ENCODE measurements at places on chromosomes 3 and 15.

- DNase-seq, result no peak
These were observed 18.6 kb downstream of the RNU5B-1 start for GRCh38 chr15:65323071-65323511.

DNA sequence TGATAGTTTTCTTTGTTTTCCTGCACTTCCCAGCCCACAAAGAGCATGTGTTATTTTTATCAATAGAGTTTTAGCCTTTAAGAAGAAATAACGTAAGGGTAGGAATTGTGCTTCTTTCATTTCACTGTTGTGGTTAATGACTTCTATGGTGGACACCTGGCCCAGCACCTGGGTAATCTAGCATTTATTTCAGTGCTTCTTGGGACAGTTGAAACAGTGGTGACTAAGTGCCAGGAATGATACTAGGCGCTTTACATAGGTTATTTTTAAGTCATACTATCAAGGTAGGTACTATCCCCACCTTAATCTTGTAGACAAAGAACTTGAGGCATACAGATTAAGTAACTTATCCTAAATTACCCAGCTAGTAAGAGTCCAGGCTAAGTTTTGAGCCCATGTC, 243.8 kb downstream of the SOX2 start:
- DNase-seq, result no peak

- no peak for DNase-seq
These were observed 80.4 kb upstream of the GCNT3 start for GRCh38 chr15:59531066-59531675.

GRCh38 chr3:60758171-60758570, 493.1 kb downstream of the FHIT start:
- no peak for DNase-seq

GRCh38 chr3:186226482-186226881, 117.6 kb upstream of the ETV5 start:
- DNase-seq, result no peak

DNA sequence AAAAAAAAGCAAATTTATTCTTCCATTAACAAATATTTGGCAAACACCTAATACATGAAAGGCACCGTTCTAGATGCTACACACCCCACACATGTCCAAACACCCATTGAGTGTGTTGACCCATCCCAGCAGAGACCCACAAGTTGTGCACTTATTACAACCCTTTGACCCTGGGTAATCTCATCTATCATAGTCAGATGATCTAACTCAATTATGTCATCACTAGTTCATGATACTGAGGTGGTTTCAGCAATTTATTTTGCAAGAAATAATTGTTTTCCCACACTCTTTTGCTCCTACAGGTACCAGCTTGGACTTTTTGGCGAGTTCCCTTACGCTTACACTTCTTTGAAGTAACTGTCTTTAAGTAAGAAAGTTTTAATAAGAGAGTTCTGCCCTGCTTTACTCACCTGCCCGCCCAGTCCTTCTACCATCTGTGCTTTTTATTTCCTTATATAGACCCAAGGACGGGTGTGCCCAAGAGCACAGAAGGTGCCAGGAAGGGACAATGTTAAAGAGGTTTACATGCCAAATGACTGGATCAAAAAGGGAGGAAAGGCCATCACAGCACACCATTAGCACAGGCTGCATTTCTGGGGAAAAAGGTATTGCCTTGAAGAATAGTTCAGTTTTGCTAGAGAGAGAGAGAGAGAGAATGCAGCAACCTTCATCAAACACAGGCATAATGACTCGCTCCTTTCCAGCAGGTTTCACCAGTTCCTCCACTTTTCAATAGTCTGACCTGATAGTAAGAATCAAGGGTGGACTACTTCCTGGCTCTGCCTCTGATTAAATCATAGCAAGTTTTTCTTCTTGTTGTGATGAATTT, 54.5 kb upstream of the ATP11B start:
- no peak for DNase-seq

DNA sequence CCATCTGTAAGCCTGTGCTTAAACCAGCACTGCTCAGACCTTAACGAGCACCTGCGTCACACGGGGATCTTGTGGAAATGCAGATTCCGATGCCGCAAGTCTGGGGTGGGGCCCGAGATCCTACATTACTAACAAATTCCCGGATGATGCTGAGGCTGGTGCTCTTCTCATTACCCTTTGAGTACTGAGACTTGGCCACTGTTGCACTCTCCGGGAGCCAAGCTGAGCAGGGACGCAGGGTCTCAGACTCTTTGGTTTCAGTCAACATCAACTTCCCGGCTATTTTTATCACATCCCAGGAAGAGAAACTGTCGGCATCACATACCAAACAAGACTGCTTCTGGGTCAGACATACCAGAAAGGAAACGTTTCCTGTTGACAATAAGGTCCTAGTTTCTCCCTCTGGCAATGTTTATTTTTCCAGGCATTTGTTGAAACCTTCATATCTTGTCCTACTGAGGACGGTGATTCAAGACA, 276.6 kb downstream of the SHQ1 start:
- no peak for DNase-seq

GRCh38 chr15:43955140-43955539, 128.3 kb downstream of the WDR76 start:
- DNase-seq, result no peak

DNA sequence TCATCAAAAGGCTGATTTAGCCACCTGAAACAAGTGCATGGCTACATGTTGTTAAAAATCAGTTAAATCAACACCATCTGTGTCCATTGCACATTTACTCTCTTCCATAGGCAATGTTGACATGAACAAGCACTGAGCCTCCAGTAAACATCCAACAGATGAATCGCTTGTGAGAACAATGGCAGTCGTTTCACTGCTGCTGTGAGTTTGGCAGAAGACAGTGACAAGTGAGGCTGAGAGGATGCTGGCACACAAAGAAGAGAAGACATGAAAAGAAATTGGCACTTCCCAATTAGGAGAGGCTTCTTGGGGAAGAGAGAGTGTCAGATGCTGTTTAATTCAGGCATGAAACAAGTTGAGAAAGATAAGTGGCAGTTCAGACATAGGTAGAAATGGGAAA, 227.4 kb upstream of the STT3B start:
- DNase-seq, result no peak

DNA sequence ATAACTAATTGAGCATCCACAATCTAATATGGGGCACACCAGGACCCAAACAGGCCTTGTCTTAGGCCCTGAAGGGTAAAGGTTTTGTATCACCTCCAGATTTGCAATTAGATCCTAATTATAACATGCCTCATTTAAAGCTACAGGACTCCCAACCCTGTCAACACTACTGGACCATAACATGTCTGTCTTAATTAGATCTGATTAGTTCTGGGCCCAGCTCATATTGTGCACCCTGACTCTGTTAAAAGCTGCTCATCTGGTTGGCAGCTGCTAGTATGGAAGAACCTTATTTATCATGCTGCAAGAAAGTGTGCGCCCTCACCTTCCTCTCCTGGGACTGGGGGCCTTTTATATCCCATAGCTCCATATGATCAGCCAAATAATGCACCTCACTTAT, 457.8 kb downstream of the ROBO1 start:
- DNase-seq, result no peak

DNA sequence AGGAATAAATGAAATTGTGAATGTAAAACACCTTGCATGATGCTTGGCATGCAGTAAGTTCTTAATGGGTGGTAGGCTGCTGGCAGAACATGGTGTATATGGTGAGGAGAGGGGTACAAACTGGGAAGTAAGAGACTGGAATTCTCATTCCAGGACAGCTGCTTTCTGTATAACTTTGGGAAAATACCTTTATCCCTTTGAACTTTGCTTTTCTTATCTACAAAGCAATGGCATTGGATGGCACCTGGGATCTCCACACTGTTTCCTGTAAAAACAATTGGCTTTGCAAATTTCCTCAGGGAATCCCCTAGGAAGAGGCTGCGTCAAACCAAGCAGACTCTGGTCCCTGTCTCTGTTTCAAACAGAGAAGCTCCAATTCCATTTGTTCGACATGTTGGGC, 100.7 kb upstream of the SLC4A7 start:
- no peak for DNase-seq

DNA sequence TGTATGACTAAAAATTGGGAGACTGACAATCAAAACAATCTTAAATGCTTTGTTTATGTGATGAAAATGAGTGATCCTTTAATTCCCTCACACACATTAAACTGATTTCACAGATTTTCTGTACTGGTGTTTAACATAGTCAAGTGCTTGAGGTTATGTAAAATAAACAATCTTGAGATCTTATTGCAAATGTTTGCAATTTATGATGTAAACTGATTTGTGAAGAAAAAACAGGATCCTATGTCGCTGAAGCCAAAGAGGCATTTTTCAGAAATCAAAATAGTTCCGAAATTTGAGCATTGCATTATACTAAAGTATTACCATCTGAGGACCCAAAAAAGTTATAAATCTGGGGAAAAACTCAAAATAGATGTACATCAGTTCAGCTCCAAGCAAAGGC, 12.7 kb downstream of the SHOX2 start:
- DNase-seq, result no peak

GRCh38 chr3:98262046-98262445, 2.0 kb upstream of the OR5H6 start:
- DNase-seq, result no peak

GRCh38 chr3:64459711-64460110, 228.1 kb downstream of the ADAMTS9 start:
- DNase-seq, result no peak

DNA sequence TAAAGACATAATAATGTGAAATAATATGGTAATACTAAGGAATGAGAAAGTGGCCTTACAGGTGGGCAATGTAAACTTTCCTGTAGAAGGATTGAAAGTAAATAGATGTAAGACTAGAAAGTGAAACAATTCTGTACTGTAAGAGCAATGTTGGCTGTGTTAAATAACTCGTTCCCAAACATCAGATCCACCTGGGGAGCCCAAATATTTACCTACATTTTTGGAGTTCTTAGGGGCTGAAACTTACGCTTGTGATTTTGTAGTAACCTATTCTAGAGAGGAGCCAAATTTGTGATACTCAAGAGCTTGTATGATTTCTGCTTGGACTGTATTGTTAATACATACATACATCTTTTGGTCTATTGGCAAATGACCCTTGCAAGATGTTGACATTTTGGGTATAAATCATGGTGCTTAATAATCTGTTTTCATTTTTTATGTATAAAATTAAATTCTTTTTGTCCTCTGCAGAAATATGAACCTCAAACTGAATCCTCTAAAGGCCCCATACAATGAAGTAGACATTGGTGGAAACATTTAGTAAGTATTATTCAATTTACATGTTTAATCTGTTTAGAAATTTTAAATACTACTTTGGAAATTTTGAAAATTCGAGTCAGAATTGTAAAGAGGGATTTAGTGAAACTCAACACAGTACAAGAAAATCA, 8.5 kb upstream of the CHD2 start:
- no peak for DNase-seq

GRCh38 chr3:151383956-151384355, 597 bp downstream of the P2RY12 start:
- DNase-seq, result no peak

DNA sequence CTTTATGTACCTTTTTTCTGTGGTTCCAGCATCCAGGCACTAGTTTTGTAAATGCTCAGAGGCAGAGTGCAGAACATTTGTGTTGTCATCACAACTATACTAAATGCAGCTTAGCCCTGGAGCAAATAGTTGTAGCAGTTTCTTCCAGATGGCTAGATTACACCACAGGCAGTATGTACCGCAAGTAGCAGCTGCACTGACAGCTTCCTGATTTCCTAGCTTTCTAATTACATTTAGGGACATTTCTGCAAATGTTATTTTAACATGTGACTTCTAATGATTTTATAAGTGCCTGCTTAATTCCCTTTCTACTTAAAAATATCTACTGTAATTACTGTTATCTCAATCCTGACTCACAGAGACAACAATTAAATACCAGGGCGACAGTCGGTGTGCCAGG, 106.5 kb downstream of the NR2E3 start:
- DNase-seq, result no peak

DNA sequence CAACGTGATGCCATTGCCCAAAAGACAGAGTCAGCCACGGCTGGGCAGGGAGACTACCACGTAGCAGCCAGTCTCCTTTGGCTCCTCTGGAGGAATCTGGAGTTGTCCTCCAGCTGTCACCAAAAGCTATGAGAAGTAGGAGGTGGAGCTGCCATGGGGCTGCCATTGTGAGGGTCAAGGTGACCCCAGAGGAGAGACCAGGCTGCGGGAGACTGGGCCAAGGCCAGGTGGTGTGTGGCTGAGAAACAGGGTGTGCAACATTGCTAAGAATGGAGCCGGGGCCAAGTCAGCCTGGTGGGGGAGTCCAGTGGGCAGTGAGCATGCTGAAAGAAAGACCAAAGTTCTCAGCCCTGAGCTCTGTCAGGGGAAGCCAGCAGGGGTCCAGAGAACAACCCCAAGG, 29.9 kb upstream of the MRPS22 start:
- DNase-seq, result no peak

DNA sequence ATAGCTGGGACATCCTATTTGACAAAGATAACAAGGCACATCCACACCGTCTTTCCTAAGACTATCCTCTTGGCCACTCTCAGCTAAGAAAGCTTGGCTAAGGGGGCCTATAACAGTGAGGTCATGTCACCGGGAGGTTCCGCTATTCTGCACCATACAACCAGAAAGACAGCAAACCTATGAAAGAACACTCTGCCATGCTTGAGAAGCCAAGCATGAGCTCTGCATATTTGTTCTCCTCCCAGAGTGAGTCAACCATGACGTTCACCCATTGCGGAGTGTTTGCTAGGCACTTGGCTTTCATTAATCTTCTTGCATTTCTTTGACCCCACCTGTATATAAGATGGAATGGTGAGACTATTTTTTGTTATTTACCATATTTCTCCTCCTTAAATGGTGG, 141.2 kb downstream of the GMNC start:
- no peak for DNase-seq

- no peak for DNase-seq
These were observed 13.3 kb upstream of the ANKDD1A start for GRCh38 chr15:64898406-64898805.

DNA sequence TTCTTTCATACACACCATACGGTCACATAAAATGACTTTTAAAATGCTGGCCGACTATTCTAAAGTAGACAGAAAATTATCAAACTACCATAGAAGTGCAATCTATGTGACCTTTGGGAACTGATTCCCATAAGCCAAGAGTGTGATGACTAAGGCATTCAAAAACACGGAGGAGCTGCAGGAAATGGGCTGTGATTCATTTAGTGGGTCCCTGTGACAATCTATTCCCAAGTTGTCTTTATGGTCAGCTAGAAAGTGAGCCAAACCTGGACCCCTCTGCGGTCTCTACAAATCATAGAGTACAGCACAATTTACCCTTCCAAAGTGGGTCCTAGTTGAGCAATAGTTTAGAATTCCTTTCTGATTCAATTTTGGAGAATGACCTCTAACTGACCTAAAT, 251.5 kb upstream of the CBLB start:
- no peak for DNase-seq

DNA sequence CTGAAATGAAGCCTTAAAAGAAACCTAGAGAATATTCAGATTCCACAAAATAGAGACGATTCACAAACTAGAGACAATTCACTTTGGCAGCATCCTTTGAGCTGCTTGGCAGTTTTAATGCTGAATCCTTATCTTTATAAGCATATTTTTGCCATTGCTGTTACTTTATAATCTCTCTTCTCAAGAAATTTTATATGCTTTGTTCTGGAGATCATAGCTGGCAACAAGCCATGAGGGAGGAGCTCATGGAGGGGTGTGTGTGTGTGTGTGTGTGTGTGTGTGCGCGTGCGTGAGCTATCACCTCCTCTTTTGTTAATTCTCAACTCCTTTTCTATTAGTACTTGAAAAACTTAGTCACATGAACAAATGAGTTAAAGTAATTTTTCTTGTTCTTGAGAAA, 495.0 kb upstream of the RGMA start:
- no peak for DNase-seq

- DNase-seq, result no peak
These were observed 90.0 kb downstream of the FBLN2 start for GRCh38 chr3:13638927-13639326.

GRCh38 chr15:86879250-86880229, 799.9 kb downstream of the AGBL1 start:
- no peak for DNase-seq

Measured in activated T-cell treated with anti-CD3 and anti-CD28 coated beads for 1 hour (primary cell).